ENCODE measurements at places on chromosomes 2 and 18.

DNA sequence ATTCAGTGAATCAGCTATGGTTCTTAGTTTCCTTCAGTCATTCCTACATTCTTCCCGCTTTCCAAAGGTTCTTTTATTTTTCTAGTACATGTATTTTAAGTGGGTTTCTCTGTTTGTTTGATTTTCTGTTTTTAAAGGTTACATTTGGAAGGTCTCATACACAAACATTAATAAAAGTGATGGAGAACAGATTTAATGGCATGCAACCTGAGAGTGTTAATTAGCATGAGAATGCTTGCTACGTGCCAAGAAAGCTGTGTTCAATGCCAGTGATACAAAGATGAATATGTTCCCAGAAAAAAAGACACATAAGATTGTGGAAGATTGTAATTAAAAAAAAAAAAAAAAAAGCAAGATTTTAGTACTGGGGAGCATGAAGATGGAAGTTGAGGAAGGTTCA lies 61.8 kb upstream of the CDC42EP3 start:
- DNase-seq, result no peak

DNA sequence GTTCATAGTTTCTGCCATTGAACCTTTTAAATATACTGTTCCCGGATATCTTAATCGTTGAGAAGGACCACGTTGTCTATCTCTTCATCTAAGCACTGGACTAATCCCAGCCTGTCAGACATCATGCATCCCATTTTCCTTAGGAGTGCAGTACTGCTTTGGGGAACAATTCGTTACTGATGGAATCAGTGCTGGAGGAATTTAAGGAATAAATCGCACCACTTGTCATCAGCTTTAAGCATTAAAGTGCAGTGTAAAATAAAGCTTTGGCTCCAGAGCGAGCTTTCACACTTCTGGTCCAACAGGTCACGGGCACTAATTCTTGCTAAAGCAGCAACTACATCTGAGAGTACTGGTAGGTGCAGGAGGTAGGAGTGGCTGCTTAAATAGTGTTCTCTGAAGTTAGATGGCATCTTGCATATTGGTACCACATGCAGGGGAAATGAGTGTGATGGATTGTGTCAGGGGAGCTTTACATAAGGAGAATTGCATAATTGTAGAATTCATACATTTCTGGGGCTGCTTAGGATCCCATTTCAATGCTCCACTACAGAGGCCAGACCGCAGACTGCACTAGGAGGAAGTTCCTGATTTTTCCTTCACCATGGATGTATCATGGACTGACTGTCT lies 105.7 kb upstream of the RASGRP3 start:
- DNase-seq, result no peak

DNA sequence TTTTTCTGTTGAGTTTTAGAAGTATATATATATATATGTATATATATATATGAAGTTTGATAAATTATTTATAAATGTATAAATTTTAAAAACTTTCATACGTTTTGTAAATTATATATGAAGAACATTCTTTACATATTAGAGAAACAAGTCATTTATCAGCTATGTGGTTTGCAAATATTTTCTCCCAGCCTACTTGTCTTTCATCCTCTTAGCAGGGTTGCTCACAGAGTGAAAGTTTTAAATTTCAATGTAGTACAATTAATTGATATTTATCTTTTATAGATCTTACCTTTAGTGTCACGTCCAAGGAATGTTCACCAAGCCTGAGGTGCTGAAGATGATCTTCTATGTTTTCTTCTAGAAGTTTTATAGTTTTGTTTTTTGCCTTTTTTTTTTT lies 78.3 kb upstream of the HS6ST1 start:
- no peak for DNase-seq

DNA sequence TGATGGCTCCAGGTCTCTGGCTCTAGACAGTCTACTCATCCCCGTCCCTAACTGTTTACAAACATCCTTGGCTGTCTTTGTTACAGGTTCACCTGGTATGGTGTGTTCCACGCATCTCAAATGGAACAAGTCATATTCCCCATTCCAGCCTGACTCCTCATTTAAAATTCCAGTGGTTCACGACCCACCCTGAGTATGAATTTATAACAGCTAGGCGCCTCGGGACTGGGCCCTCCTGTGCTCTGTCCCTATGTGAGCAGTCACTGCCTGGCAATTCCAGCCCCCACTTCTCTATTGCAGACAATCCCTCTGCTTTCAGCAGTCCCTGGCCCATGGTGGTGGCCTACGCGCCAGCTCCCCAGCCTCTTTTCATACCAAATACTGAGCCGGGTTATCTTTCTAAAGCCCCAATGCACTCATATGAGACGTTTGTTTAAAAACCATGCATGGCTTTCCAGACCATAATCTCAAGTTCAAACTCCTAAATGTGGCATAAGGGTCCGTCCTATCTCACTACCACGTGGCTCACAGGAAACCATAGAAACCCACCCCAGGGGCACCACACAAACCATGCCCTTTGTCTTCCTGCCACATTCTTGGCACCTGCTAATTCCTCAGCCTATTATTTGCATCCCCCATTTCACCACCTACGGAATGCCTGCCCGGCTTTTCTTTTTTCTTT lies 1.6 kb downstream of the SERPINB8 start:
- DNase-seq, result no peak

DNA sequence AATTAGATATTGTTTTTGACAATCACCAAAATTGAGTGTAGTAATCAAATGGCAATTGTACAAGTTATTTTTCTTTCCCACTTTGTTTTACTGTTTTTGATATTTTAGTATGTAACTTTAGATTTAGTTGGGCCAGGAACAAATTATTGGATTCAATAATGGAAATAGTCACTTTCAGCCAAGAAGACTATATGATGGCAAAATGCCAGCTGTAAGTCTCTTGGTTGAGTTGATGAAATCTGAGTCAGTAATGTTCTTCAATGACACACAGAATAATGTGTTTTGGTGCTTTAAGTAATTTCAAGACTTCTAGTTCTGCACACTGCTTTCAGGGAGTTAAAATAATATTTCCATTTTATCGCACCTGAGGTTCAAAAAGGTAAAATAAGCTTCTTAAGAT lies 2022.0 kb upstream of the CELF4 start:
- no peak for DNase-seq

- DNase-seq, result no peak
Observed at GRCh38 chr2:176063958-176064357, 19.8 kb downstream of the EVX2 start.

- DNase-seq, result no peak
Observed at GRCh38 chr2:123715467-123715982, 309.6 kb upstream of the CNTNAP5 start.

GRCh38 chr2:70959271-70959761 lies 19.1 kb upstream of the ANKRD53 start:
- DNase-seq, result no peak

- peak; percentile 14 for DNase-seq
Observed at GRCh38 chr2:234949762-234950434, 1.9 kb upstream of the SH3BP4 start.

DNA sequence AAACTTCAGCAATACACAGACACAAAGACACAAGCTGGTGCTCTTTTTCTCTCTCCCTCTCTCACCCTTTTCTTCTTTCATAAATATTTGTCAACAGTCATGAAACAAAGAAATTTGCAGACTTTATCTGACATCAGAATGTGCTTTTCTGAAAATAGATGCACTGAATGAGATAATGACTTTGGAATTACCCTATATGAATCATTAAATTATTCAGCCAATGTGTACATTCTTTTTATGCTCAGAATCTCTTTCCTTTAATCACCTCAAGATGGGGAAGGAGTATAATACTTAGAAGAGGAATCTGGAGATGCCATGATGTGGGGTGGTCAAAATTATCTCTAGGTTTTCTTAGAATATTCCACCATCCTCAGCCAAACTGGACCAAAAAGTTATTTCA lies 289.9 kb downstream of the LRRTM1 start:
- no peak for DNase-seq

GRCh38 chr2:160324917-160325316 lies 124.8 kb upstream of the ITGB6 start:
- DNase-seq, result no peak

GRCh38 chr2:235478609-235479008 lies 15.2 kb upstream of the AGAP1 start:
- no peak for DNase-seq

GRCh38 chr18:9683418-9684396 lies 24.4 kb upstream of the RAB31 start:
- no peak for DNase-seq

- DNase-seq, result no peak
Observed at GRCh38 chr18:6004119-6004518, 108.8 kb upstream of the TMEM200C start.

GRCh38 chr2:160651416-160652200 lies 158.0 kb upstream of the RBMS1 start:
- DNase-seq, result no peak

- DNase-seq, result no peak
Observed at GRCh38 chr18:383135-383534, 115.3 kb upstream of the THOC1 start.

- no peak for DNase-seq
Observed at GRCh38 chr2:71815701-71816474, 331.8 kb downstream of the CYP26B1 start.

- no peak for DNase-seq
Observed at GRCh38 chr2:234836271-234836670, 115.5 kb upstream of the SH3BP4 start.

GRCh38 chr2:3578987-3579386 lies 3.9 kb downstream of the RPS7 start:
- no peak for DNase-seq

GRCh38 chr2:192087398-192087958 lies 107.3 kb downstream of the TMEFF2 start:
- DNase-seq, result no peak

DNA sequence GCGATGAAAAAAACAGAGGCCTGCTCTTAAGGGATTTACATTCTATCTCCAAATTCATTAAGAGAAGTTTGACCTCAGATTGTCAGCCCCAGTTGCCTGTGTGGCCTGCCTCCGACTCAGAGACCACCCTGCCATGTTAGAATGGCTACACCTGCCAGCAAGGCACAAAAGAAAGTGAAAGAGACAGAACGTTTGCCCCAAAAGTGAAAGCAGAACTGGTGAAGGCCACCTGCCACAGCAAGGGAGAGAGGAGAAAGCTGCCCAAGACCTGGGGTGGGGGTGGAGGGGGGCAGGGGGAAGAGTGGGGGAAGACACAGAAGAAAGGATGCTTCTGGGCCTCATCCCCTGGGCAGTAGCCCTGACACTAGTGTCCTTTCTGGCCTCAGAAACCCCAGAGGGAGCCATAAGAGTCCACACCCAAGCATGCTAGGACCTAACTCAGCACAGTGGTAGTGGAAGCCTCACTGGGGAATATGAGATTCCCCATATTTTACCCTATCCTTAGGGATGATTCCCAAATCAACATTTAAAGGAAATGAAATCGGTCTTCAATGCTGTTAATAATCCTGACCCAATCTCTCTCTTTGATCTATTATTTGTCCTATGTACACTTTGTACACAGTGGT lies 389.7 kb downstream of the TXNL1 start:
- peak; percentile 51 for DNase-seq

DNA sequence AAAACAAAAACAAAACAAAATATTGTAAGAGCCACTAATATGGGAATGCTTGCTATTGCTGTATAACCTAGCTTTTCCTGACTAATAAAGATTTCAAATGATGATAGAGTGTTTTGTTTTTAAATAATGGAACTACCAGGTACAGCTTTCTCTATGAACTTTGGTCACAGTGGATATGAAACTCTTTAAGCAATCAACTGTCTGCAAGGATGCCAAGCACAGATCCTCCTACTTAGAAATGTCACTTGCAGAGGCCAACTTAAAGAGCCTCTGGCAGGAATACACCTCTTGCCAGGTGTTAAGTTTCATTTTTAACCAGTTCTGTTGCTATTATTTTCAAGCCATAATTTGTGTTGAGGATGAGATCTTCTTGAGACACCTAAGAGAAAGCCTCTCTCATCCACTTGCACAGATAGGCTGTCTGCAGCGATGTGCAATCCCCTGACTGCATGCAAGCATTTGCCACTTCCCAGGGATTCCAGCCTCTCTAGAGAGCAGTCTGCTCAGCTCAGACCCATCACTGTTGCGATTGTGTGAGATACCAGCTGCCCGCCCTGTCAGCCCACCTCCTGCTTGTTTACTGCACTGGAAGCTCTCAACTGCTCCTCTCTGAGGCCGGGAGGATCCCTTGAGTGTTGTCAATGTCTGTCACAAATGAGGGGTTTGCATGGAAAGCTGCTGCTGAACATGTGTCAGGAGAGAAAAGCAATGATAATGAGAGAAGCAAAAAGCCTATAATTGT lies 86.1 kb upstream of the SCG2 start:
- DNase-seq, result no peak

- no peak for DNase-seq
Observed at GRCh38 chr2:182509216-182509615, 82.4 kb upstream of the PDE1A start.

GRCh38 chr2:71467180-71467815 lies 13.9 kb downstream of the DYSF start:
- no peak for DNase-seq

DNA sequence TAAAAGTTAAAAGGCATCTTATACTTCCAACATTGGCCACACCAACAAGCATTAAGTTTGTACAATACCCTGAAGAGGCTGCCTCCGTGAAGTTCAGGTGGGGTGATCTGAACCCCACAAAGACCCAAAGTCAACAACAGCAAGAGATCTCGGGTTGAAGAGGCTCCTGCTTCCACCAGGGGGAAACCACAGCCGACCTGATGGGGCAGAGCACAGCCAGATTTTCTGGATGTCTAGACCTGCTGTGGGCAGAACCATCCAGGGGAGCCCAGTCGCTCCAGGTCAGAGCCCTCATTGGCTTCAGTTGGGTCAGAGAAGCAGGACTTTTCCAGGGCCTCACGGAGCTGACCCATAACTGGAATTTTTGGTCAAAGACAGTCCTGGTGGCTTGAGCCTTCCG lies 66.5 kb upstream of the ACKR3 start:
- no peak for DNase-seq

DNA sequence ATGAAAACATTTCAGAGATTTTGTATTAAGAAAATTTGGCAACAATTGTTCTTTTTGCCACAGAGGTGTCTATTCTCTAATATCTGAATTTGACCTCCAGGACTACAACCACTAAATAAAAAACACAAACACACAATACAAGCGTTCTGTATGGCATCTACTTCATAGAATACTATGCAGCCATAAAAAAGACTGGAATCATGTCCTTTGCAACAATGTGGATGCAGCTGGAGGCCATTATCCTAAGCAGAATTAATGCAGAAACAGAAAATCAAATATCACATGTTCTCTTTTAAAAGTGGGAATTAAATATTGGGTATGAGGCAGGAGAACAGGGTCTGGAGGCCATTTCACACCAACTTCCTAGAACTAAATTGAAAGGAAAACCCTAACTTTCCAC lies 19.5 kb downstream of the SLC25A12 start:
- no peak for DNase-seq

DNA sequence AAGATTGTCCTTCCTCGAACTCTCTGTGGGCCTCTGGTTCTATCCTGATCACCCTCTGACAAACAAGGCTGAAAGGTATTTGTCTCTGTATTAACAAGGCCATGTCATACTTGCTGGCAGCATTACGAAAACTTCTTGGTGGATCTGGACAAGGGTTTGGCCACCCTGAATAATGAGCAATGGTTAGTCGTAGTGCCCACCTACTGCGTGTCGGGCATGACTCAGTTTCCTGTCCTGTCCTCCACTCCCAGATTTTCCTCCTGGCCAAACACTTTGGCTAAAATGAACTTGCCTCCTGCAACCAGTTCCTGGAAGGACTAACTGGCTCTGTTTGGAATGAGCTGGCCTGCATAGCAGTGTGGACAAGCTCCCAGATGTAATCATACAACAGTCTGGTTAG lies 198.5 kb upstream of the SMIM21 start:
- DNase-seq, result no peak

GRCh38 chr2:200677171-200677570 lies 91.4 kb downstream of the AOX1 start:
- DNase-seq, result no peak

GRCh38 chr2:169265591-169265990 lies 96.7 kb downstream of the LRP2 start:
- DNase-seq, result no peak
